ENCODE measurements at places on chromosomes 4 and X.
A peak's percentile ranks its signal among the peaks of the same experiment; 100 is the strongest.

- DNase-seq = no peak
Observed at GRCh38 chr4:5034206-5034605, 14.9 kb upstream of the CYTL1 start.

GRCh38 chr4:88219099-88219498 is 60.7 kb upstream of the ABCG2 start:
- peak; percentile 63 for DNase-seq

GRCh38 chrX:37371578-37371991 is 22.4 kb downstream of the PRRG1 start:
- DNase-seq = no peak

- no peak for DNase-seq
Observed at GRCh38 chrX:51742586-51742985, 656 bp upstream of the GSPT2 start.

DNA sequence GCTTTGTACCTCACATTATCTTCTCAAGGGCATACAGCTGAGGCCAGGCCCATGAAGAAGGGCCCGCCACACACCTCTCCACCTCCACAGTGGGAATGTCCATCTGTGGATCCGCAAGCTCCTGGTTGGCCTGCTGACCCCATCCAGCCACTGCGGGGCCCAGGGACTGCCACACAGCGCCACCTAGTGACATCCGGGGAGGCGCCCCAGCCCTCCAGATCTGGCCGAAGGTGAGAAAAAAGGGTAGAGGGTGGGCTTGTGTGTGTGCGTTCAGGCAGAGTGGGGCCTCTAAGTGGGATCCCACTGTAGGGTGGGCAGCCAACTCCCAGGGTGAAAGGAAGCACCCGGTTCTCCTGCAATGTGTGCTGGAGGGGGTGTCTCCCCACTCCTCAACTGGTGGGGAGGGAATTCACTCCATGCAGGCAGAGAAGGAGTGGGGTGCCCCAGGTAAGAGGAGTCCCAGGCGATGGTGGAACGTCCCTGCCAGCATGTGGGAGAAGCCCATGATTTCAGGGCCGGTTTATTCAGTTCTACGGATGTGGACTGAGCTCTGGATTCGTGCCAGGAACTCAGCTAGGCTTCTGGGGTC is 117.3 kb downstream of the ENPP6 start:
- no peak for DNase-seq

GRCh38 chr4:37715889-37716402 is 29.8 kb upstream of the RELL1 start:
- no peak for DNase-seq

- DNase-seq = no peak
Observed at GRCh38 chrX:46637938-46638337, 64.4 kb downstream of the CHST7 start.

- no peak for DNase-seq
Observed at GRCh38 chrX:50407976-50408375, 62.6 kb downstream of the DGKK start.

DNA sequence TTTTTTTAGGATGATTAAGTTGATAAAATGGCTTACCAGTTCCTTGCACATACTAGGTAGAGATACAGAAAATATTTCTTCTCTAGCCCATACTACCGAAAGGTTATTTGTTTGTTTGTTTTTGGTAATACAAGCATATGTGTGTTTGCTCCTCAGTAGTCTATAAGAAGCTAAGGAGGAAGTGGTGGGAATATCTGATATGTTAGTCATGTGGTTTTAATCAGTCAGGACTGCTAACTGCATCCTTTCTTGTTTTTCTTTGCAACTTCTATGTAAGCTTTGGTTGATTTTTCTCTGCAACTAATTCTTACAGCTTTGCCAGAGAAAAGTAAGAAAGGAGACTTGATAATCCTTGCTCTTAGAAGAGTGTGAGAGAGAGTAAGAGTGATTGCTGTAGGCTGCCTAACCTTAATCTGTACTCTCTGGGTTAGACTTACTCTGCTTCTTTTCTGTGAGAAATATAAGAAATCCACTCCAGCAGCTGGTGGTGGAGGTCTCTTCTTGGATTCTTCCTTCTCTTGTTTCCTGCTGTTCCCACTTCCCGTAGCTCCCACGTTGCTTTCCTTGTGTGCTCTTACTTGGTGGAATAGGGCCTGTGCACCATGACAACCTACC is 28.3 kb downstream of the SEPTIN11 start:
- peak; percentile 48 for DNase-seq
